ENCODE measurements at places on chromosomes 6 and 20. TPM values are rescaled to one million over a fixed set of nuclear protein-coding genes. Genes with fewer than 3 reads are reported as not detected.

Gene KCNQ2
- total RNA-seq: not detected

Gene CGA
- total RNA-seq: not detected

Gene SEMG1
- total RNA-seq: not detected

GRCh38 chr6:46645265-46645664, 7.4 kb downstream of the CYP39A1 start:
- DNase-seq: no peak
- H3K27ac ChIP-seq: no peak overlapping the region
- peaks cover 16% of the 10 kb centered on the region for H3K4me1 ChIP-seq

Gene COX4I2
- not detected for total RNA-seq

GRCh38 chr6:154388803-154389202, 32.2 kb upstream of the IPCEF1 start:
- no peak for DNase-seq
- no peaks in the 10 kb centered on the region for H3K36me3 ChIP-seq
- no peak overlapping the region for H3K4me3 ChIP-seq
- H3K27ac ChIP-seq: no peak overlapping the region
- no peaks in the 10 kb centered on the region for H3K4me1 ChIP-seq

GRCh38 chr6:142884214-142885035, 60.6 kb downstream of the HIVEP2 start:
- peaks cover 53% of the 10 kb centered on the region for H3K36me3 ChIP-seq
- H3K27me3 ChIP-seq: no peaks in the 10 kb centered on the region
- H3K27ac ChIP-seq: peak overlapping the region; percentile 99
- peaks cover 90% of the 10 kb centered on the region for H3K4me1 ChIP-seq
- DNase-seq: no peak
- H3K4me3 ChIP-seq: peak overlapping the region; percentile 76

Gene NRN1
- total RNA-seq: 4.6 TPM

Gene FAM209B
- not detected for total RNA-seq

GRCh38 chr6:20808924-20809323, 274.7 kb downstream of the CDKAL1 start:
- H3K4me1 ChIP-seq: peaks cover 8% of the 10 kb centered on the region
- DNase-seq: no peak
- no peaks in the 10 kb centered on the region for H3K27me3 ChIP-seq
- H3K4me3 ChIP-seq: no peak overlapping the region
- no peak overlapping the region for H3K27ac ChIP-seq

Gene ASIP
- not detected for total RNA-seq

Measured in activated CD4-positive, alpha-beta T cell treated with anti-CD3 and anti-CD28 coated beads for 36 hours (primary cell).